ENCODE measurements at places on chromosomes 2 and 18.

DNA sequence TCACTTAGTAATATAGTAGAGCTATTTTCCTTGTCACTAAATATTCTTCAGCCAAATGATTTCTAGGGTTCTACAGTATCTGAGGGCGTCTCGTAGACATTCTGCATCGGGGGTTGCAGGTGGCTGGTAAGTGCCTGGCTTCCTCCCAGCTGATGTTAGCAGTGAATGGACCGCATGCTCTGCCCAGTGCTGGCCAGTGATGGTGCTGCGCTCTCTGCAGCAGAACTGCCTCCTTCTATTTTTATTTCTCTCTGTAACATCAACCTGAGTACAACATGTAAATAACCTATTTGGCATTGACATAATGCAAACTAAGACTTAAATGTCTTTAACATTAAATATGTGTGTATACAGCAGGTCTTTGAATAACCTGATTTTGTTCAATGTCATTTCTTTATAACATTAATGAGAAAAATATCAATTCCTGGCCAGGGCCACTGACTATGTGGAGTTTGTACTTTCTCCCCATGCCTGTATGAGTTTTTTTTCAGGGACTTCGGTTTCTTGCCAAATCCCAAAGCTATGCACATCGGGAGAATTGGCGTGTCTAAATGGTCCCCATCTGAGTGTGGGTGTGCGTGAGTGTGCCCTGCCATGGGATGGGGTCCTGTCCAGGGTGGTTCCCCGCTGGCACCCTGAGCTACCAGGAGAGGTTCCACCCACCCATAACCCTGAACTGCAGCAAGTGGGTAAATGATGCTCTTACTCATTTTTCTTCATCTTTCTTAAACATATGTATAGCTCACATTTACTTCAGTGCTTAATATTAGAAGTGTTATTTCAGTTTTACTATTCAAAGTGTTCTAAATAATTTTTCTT, 278.2 kb upstream of the EPAS1 start:
- DNase-seq, result no peak

- no peak for DNase-seq
Observed at GRCh38 chr2:23219666-23220065, 165.3 kb upstream of the KLHL29 start.

DNA sequence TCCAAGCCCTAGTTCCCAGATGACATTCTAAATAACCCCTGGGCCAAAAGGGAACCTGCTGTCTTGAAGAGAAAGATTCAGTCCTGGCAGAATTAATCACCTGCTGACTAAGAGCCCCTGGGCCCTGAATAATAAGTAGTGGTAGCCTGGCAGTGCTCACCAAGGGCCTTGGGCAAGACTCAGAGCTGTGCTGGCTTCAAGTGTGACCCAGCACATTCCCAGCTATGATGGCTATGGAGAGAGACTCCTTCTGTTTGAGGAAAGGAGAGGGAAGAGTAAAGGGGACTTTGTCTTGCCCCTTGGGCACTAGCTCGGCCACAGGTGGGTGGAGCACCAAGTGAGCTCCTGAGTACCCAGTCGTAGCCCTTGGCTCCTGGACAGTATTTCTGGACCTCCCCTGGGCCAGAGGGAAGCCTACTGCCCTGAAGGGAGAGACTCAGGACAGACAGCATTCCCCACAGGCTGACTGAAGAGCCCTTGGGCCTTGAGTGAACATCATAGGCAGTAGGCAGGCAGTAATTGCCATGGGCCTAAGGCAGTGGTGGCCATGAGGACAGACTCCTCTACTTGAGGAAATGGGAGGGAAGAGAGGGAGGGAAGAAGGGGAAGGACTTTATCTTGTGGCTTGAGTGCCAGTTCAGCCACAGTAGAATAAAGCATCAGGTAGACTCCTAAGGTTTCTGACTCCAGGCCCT, 40.0 kb upstream of the INPP4A start:
- DNase-seq, result no peak

GRCh38 chr2:97651114-97651513, 5.3 kb downstream of the COX5B start:
- no peak for DNase-seq

DNA sequence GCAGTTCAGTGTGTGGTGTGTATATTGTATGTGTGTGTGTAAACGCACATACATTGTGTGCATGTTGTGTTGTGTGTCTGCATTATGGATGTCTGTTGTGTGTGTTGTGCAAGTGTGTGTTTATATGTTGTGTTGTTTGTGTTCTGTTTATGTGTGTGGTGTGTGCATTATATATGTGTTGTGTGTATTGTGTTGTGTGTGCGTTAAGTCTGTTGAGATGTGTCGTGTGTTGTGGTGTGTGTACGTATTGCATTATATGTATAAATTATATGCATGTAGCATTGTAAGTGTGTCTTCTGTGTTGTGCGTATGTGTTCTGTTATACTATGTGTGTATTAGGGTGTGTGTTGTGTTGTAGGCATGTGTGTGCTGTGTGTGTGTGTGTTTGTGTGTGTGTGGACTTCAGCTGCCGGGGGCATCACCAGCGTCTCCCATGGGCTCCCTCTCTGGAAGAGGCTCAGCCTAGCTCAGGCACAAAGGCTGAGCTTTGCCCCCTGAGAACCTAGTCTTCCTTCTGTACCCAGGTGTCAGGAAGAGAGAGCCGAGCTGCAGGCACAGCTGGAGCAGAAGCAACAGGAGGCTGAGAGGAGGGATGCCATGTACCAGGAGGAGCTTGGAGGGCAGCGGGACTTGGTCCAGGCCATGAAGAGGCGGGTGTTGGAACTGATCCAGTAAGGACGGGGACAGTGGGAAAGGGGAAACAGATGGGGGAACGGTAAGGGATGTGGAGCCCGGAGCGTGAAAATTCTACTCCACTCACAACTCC, 13.7 kb downstream of the RUFY4 start:
- DNase-seq, result no peak

DNA sequence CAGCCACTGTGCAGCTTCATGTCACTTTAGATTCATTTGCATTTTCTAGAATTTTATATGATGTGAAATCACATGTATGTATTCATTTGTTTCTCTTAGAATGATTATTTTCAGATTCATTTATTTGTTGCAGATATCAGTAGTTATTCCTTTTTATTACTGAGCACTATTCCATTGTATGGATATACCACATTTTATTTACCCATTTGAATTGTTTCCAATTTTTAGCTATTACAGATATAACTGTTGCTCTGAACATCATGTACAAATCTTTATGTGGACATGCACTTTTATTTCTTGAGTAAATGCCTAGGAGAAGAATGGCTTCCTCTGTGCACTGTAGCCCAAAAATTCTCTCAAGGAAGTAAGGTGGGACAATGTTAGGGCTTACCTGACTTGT, 767.8 kb upstream of the FANCL start:
- no peak for DNase-seq

- no peak for DNase-seq
Observed at GRCh38 chr2:117828870-117829269, 14.4 kb downstream of the DDX18 start.
